Neural crest cell (in vitro differentiated cells): ENCODE measurements at places on chromosomes 7 and 10.

DNA sequence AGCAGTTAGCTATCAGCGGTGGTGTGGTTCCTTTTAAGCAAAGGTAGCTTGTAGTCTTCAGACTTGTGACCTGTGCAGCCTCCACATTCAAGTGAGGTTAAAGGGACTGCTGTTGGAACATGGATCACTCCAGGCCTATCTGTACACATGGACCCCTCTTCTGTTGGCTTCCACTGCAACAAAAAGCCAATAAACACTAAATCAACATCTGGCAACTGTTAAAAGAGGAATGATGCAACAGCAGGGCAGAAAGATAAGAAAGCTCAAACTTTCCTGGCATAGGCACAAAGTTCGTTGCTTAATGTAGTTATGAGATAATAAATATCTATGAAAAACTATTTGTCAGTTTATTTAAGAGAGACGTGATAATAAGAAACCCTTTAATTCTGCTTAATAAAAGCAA is 4.0 kb upstream of the MINPP1 start:
- DNase-seq: no peak

GRCh38 chr10:88315755-88316154 is 267.4 kb downstream of the RNLS start:
- DNase-seq: no peak

DNA sequence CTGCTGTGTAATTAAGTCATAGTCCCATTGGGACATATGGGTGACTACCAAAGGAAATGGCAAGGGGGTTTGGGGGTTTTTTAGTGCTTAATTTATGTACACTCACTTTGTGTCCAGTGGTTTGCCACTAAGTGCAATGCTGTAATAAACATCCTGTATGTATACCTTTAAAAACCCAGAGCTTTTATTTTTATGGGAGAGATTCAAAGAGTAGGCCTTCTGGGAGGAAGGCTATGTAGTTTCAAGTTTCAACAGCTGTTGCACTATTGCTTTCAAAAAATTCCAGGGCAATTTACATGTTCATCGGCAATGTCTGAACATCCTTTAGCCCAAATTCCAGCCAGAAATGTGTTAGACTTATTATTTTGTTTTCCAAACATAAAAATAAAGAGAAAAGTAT is 744.7 kb downstream of the XPNPEP1 start:
- no peak for DNase-seq

GRCh38 chr7:150937848-150938561 is 40.1 kb downstream of the KCNH2 start:
- no peak for DNase-seq

- no peak for DNase-seq
Observed at GRCh38 chr7:93958651-93959050, 37.1 kb downstream of the GNG11 start.

- no peak for DNase-seq
Observed at GRCh38 chr7:126533715-126534114, 719.0 kb downstream of the GRM8 start.

GRCh38 chr7:44490351-44491200 is at the start of gene NUDCD3:
TSS of gene NUDCD3 (minus strand) at chr7:44490658. CDS start at chr7:44490600, 58 bp downstream.
- DNase-seq: peak; percentile 69

GRCh38 chr7:70183278-70183677 is 585.0 kb downstream of the AUTS2 start:
- DNase-seq: no peak
